ENCODE measurements at places on chromosomes 2 and 18.

- DNase-seq: no peak
Measured at GRCh38 chr2:104786204-104786603, 67.7 kb upstream of the POU3F3 start.

DNA sequence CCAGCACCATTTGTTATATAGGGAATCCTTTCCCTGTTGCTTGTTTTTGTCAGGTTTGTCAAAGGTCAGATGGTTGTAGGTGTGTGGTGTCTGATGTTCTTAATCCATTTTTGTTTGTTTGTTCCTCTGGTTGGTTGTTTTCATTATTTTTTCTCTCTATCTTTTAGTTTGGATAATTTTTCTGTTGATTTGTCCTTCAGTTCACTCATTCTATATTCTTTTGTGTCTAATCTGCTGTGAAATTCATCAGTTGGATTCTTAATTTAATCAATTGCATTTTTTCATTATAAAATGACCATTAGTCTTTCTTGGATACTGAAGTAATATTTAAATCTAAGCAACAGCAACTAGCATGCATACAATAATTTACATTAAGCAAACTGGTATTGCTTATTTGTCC, 206.7 kb upstream of the TRIB2 start:
- DNase-seq: no peak

DNA sequence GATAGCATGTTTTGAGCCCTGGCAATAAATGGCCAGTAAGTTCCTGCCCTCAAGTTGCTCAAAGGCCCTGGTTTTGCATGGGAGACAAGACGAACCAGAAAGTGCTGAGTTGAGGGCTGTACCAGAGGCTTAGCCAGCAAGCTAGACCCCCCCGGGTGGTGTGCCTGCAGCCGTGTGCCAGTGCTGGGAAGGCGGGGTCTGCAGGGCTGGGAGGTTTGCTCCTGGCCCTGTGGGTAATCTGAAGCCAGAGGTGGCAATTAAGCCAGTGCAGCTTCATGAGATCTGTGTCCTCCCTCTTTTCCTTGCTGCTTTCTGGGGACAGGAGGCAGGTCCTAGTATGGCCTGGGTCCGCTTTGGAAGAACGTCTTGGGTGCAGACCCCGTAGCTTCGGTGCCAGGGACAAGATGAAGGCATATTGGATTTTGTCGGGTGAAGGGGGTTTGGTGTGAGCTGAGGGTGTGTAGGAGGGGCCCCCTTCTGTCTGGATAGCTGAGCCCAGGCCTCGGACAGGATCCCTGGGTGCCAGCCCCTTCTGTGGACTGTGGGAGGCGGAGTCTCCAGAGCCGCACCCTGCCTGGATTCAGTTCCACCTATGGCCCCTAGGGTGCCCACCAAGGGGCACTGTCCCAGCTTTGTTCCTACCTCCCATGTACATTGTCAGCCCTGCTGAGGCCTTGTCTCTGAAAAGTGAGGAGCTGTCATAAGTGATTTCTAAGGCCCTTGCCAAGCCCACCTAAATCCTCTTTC, 15.6 kb downstream of the ATOH8 start:
- no peak for DNase-seq

DNA sequence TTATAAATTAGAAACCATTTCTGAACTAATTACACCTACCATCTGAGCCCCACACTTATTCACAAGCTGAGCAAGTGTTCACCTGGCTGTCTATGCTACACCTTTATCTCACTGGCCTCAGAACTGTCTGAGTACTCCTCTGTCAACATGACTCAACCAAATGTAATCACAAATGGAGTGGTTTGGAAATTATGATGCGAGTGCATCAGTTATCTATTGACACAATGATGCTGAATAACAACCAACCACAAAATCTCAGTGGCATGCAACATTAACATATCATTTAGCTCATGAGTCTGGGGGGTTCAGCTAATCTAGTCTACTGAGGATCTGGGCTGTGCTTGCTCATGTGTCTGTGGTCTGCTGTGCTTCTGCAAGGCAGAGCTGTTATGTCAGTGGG, 184.2 kb upstream of the NXPH2 start:
- no peak for DNase-seq

GRCh38 chr2:180364719-180365118, 357.6 kb upstream of the CWC22 start:
- no peak for DNase-seq

DNA sequence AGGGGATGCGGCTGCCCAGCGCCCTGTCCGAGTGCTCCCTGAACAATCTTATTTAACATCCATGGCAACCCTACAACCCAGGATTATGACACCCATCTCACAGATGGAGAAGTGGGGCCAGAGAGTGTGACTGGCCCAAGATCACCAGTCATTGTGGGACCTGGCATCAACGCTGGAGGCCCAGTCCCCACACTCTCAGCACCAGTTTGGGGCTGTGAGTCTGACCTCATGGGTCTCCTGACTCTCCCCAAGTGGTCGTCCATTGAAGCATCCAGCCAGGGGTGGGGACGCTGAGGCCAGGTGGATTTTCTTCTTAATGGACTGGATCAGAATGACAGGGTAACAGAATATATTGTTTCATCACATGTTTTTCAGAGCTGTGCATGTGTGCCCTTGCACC, 24.5 kb downstream of the MAL start:
- no peak for DNase-seq

- no peak for DNase-seq
Measured at GRCh38 chr2:224882291-224883171, 159.7 kb downstream of the DOCK10 start.

DNA sequence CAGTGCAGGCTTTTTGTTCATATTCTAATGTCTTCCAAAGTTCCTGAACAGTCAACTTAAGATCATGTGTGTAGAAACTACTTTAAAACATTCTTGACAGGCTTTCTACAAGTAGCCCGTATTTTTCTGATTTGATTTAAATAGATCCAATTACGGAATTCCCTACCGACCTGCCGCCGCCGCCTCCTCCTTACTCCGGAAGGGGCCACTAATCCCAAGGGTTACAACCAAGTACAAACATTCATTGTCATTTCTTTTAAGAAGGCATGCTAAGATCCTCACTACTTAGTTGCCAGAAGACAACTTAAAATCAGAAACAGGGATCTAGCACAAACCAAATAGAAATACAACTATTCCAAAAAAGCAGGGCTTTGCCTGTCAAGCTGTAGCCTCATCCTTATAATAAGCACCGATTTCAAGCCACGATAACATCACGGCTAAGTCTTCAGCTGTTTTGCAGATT, 784 bp downstream of the WDR33 start:
- no peak for DNase-seq

- DNase-seq: no peak
Measured at GRCh38 chr2:240689975-240690374, 1.7 kb upstream of the AQP12A start.

GRCh38 chr2:205775097-205775877, 93.0 kb downstream of the NRP2 start:
- DNase-seq: no peak
